Myometrial cell (primary cell): ENCODE measurements at places on chromosomes 7 and 10. TPM values are rescaled to one million over a fixed set of nuclear protein-coding genes. Genes with fewer than 3 reads are reported as not detected.

TMEM176A gene
- total RNA-seq, result 0.53 and 1.2 TPM in 2 replicates

SFRP4 gene
- total RNA-seq, result under 0.01 and 0.29 TPM in 2 replicates

PBLD gene
- total RNA-seq, result 2.9 and 4.1 TPM in 2 replicates

EN2 gene
- total RNA-seq, result not detected in 2 replicates

ADIRF gene
- total RNA-seq, result 35.6 and 35.7 TPM in 2 replicates

OPTN gene
- 36.9 and 48.7 TPM in 2 replicates for total RNA-seq

ARHGEF35 gene
- total RNA-seq, result under 0.01 and 2.5 TPM in 2 replicates

ADARB2 gene
- not detected in 2 replicates for total RNA-seq

FGF8 gene
- not detected in 2 replicates for total RNA-seq

CXCL12 gene
- 76.7 and 93.0 TPM in 2 replicates for total RNA-seq

ANKRD30A gene
- not detected in 2 replicates for total RNA-seq

SLC26A3 gene
- not detected in 2 replicates for total RNA-seq

NYAP1 gene
- 1.4 and 3.4 TPM in 2 replicates for total RNA-seq

TWIST1 gene
- total RNA-seq, result 19.1 and 27.1 TPM in 2 replicates

LRGUK gene
- total RNA-seq, result under 0.01 TPM in 1 of 2 replicates, not detected in the other

TLL2 gene
- not detected in 2 replicates for total RNA-seq

GRK5 gene
- 6.9 and 9.2 TPM in 2 replicates for total RNA-seq

GALNT17 gene
- total RNA-seq, result not detected in 2 replicates

ZNF467 gene
- 1.4 and 3.0 TPM in 2 replicates for total RNA-seq

PTPRN2 gene
- total RNA-seq, result 0.58 and 1.1 TPM in 2 replicates

AGMO gene
- total RNA-seq, result not detected in 2 replicates

HNRNPA2B1 gene
- total RNA-seq, result 186 and 191 TPM in 2 replicates

ITGB8 gene
- 1.2 and 2.5 TPM in 2 replicates for total RNA-seq

GATAD1 gene
- total RNA-seq, result 14.2 and 15.6 TPM in 2 replicates

MKRN1 gene
- 42.7 and 50.5 TPM in 2 replicates for total RNA-seq

SEC31B gene
- total RNA-seq, result 0.29 and 1.1 TPM in 2 replicates

IRF5 gene
- 0.18 TPM in 1 of 2 replicates, not detected in the other for total RNA-seq

PRTFDC1 gene
- total RNA-seq, result 15.3 and 22.9 TPM in 2 replicates

SFMBT2 gene
- total RNA-seq, result 0.53 and 0.86 TPM in 2 replicates

PPP1R3A gene
- not detected in 2 replicates for total RNA-seq

OR6V1 gene
- not detected in 2 replicates for total RNA-seq

C7orf57 gene
- total RNA-seq, result 0.18 TPM in 1 of 2 replicates, not detected in the other

TRRAP gene
- 13.5 and 14.4 TPM in 2 replicates for total RNA-seq

AGFG2 gene
- 13.3 and 24.3 TPM in 2 replicates for total RNA-seq

BEND7 gene
- 0.29 and 1.6 TPM in 2 replicates for total RNA-seq
